ENCODE measurements at places on chromosomes 4 and X.

DNA sequence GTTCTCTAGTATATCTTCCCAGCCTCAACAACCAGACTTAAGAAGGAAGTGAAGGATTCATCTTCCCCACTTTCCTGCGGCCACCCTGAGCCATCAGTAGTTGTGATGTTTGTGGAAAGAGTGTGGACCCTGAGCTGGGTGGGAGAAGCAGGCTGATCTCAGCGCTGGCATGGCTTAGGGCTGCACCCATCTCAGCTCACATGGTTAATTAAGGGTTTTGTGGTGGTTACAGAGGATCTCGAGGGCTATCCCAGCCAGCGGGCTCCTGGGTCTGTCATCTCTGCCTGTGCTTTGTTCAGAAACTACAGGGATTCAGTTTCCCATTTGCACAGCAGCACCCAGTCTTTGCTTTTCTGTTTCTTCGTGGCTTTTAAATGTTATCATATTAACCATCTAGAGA lies 163.4 kb downstream of the PTTG2 start:
- DNase-seq, result no peak

DNA sequence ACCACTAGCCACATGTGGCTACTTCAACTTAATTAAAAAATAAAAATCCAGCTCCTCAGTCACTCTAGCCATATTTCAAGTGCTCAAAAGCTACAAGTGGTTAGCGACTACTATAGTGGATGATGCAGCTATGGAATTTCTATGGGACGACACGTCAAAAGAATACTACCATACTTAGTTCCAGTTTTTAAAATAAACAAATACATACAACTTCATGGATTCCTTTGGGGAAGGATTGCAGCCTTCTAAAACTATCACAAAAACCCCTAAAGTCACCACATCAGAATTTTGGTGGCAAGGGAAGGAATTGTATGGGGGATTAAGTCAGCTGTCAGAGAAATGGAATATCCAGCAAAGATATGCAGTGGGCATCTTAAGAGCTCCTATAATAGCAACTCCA lies 6.5 kb downstream of the ZNF280C start:
- DNase-seq, result no peak

DNA sequence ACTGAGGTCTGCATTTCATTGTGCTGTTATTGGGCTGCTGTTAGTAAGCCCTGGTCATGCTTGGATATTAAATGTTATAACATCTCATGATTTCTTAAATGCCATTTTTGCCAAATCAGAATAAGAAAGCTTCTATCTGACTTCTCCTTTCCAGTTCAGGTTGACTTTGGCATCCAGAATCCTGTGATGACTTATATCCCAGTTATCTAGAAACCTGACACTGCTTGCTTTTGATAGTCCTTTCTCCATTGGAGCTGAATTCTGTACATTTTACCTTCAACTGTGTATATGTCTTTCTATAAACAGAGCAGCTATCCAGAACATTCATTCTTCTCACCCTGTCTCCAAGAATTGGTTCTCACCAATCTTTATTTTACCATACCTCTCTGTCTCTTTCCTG lies 257.7 kb upstream of the GNPDA2 start:
- DNase-seq, result no peak

- DNase-seq, result no peak
Observed at GRCh38 chr4:48103483-48104139, 30.4 kb downstream of the TXK start.

GRCh38 chrX:67538383-67538782 lies 5.4 kb upstream of the AR start:
- no peak for DNase-seq

GRCh38 chr4:152524427-152524826 lies 11.5 kb downstream of the FBXW7 start:
- DNase-seq, result no peak

DNA sequence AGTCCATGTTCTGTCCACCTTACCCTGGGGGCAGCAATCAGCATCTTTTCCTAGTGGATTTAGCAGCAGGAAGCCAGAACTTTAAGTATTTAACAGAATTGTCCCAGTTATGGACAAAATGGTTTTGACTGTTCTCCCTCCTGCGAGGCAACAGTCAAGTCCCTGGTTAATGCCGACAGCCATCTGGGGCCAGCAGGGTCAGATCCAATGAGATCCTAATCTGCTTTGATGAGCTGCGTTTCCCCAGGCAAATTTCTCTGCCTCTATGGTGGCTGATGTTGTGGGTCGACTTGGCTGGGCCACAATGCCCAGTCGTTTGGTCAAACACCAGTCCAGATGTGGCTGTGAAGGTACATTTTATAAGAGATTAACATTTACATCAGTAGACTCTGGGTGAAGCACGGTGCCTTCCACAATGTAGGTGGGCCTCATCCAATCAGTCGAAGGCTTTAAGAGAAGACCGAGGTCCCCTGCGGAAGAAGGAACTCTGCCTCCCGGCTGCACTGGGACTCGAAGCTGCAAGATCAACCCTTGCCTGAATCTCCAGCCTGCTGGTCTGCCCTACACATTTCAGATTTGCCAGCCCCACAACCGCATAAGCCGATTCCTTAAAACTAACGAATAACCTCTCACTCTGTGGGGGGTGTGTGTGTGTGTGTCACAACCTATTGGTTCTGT lies 89.0 kb upstream of the C4orf50 start:
- DNase-seq, result no peak

GRCh38 chrX:40418146-40418812 lies 162.5 kb upstream of the ATP6AP2 start:
- no peak for DNase-seq

DNA sequence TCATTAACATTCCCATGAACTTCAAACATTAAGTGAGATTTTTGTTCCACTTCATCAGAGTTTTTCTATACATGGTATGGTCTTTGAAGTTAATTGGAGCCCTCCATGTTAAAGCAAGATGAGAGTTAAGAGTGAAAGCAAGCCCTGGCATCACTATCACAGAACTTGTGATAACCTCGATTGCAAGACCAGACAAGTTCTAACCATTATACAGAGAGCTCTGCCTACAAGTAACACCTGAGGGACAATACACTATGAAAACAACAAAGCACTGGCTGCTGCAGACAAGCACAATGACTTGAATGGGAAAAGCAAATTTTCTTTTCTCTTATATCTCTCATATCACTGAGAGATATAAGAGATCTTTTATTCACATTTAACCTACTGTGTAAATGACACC lies 126.6 kb upstream of the GYPA start:
- DNase-seq, result no peak

DNA sequence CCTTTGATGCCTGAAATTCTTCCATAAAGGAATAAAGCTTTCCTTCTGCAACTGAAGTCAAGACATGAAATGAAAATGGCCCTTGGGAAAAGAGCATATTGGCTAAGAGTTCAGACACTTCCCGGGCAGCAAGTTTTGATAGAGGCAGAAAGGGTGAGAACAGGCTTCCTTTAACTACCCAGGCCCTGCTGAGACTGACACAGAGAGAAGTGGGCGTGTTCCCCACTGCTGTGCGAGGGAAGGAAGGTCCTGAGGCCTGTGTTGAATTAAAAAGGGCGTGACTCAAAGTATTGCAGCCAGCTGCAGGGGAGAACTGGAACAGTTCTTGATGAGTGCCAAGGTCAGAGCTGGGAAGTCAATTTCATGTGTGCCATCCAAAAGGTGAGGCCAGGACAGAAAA lies 33.9 kb upstream of the ADGRG2 start:
- no peak for DNase-seq

DNA sequence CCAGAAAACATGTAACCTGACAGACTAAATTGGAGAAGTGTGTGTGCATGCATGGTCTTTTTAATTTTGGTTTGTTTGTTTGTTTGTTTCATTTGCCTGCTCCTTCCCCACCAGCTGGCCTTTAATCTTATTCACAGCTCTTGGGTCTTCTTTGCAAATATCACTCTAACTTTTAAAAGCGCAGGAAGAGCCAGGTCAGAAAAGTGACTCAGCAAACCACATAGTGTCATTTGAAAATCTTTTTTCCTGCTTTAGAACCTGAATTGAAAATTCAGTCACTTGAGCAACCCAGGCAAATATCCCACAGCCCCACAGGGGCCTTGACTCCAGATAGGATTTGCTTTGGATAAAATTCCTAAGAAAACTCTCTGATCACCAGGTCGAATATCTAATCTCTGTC lies 4.6 kb downstream of the TMEM255A start:
- no peak for DNase-seq

- no peak for DNase-seq
Observed at GRCh38 chr4:86019906-86020305, 339.9 kb downstream of the MAPK10 start.

DNA sequence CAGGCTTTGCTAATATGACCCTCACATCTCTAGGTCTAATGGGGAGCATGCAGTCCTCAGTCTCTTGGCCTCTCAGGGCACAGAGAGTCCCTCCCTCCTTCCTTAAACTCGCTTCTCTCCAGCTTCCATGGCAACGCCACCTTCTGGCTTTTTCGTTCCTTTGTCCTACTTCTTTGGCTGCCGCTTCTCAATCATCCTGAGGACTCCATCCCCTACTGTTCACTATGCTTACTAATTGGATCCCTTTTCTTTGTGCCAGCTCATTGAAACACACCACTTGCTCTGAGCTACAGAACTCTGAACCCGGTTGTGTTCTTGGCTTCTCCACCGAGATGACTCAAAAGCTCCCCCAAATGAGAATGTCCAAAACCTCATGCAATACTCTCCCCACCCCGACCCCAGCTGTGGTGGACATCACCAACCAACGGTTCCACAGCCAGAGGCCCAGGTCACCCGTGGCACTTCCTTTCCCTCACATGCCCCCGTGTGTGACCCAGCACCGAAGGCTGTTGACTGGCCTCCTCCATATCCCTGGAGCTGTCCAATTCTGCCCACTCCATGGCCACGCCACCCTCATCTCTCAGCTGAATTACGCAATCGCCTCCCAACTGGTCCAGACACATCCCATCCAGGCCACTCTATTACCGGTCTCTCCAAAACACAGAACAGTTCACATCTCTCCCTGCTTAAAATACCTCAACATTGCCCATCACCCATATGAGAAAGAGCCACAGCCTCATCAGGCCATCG lies 34.7 kb downstream of the CRMP1 start:
- DNase-seq, result no peak

- no peak for DNase-seq
Observed at GRCh38 chr4:135966936-135967335, 1565.4 kb downstream of the PCDH18 start.

- DNase-seq, result no peak
Observed at GRCh38 chr4:21571100-21571499, 377.5 kb downstream of the KCNIP4 start.

- no peak for DNase-seq
Observed at GRCh38 chrX:68584221-68584620, 63.2 kb upstream of the STARD8 start.

DNA sequence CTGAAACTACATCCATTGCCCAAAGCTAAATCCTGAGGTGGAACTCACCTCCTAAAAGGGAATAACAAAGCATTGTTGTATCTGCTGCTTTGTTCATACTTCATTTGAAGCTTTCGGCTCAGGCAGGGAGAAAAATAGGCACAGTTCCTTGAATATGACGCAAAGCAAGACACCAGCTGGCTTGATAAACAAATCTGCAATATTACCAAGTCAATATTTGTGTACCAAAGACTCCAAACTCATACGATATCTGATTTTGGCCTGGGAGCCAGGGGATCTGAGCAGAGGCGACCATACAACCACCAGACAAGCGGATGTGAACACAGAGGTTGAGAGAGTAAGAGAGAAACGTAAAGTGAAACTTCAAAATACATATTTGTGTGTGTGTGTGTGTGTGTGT lies 34.8 kb upstream of the RAP1GDS1 start:
- no peak for DNase-seq

- DNase-seq, result no peak
Observed at GRCh38 chrX:72659723-72660122, 54.4 kb downstream of the PHKA1 start.

DNA sequence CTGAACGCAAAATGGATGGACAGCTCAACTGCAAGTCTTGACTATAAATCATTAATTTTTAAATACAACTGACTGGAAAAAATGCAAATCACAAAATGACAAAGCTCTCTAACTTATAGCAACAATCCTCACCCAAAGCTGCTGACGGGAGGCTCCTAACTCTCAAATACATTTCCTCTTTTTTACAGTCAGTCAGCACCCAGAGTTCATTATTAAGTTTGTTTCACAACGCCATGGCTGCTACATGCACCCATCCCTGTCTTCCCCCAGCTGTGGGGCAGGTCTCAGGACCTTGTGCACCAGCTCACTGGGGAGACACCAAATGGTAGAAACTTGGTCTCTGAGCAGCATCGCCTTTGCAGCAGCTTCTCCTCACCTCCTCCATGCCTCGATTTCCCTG lies 97.6 kb downstream of the SLC34A2 start:
- DNase-seq, result no peak

DNA sequence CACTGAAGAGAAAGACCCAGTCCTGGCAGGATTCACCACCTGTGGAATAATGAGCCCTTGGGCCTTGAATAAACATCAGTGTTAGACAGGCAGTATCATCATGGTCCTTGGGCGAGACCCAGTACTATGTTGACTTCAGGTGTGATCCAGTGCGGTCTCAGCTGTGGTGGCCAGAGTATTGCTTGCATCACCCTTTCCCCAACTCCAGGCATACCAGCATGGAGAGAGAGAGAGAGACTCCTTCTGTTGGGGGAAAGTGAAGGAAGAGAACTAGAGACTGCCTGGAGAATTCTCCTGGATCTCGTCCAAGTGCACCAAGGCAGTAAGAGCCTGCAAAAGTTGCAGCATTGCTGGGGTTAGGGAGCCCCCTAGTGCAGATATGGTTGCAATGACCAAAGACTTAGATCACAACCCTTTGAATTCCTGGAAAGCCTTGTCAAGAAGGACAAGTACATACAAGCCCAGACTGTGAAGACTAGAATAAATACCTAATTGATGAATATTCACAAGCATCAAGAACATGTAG lies 61.1 kb upstream of the VAMP7 start:
- peak; percentile 21 for DNase-seq

GRCh38 chrX:113399506-113400192 lies 559.0 kb upstream of the AMOT start:
- no peak for DNase-seq

GRCh38 chr4:88029556-88029955 lies 22.1 kb downstream of the PKD2 start:
- DNase-seq, result no peak

- DNase-seq, result no peak
Observed at GRCh38 chrX:25012433-25012735, 3.4 kb downstream of the ARX start.
